ENCODE measurements at places on chromosomes 1 and 21.

DNA sequence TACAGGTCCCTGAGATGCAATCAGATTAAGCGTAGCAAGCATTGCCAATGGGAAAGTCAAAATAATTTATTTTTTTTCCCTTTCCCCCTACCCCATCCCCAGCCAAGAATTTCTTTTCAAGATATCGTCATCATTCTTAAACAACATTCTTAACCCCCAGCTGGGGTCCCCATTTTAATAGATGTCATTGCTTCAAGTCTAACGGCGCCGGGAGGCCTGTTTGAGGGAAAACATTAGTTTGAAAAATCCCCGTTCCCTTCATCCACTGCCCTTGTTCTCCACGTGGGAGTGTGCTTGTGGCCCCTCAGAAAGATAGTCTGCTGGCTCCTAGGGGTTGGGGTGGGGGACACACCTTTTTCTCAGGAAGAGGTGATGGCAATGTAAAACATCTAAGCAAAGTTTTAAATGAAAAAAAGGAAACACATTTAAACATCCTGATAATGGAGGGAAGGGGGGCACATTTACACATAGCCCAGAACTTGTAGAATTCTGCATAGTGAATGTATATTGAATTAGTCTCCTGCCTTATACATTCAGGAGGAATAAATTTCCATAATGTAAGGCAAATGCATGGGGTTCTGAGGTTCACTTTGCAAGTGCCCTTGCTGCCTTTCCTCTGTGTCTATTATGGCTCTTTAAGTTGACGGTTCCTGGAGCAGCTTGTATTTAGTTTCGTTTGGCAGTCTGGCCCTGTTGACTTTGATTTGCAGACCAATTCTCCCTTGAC is 6.8 kb downstream of the TRNP1 start:
- DNase-seq: no peak

DNA sequence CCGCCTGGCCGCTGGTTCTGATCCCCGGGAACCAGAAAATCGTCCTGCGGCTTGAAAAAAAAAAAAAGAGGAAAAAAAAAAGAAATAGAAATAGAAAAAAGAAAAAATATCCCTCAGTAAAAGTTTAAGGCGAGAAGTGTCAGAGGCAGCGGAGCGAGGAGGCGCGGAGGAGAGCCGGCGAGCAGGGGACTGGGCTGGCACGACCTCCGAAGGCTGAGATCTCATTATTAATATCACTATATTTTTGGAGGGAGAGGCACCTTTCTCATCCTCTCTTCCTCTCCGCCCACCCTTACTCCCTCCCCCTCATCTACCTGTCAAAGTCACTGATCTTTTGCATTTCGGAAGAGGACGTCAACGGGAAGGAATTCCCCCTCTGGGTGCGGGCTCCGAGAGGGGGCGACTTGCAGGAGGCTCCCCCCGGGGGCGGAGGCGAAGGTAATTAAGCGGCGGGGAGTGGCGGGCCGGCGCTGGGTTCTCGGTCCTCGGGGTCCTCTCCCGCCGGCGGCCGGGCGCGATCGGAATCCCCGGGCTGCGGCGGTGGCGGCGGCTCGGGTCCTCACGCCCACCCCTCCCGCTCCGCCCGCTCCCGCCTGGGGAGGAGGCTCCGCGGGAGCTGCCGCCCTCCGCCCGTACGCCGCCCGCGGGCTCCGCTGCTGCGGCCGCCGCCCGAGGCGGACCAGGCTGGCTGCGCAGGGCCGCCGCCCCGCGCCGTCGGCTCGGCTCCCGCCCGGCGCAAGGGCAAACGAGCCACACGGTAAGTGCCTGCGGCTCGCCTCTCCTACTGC is at the start of gene NTNG1:
Gene NTNG1, plus strand, starts transcription at position 337 of the 788 bp plus-strand sequence.
- peak; percentile 1 for DNase-seq

DNA sequence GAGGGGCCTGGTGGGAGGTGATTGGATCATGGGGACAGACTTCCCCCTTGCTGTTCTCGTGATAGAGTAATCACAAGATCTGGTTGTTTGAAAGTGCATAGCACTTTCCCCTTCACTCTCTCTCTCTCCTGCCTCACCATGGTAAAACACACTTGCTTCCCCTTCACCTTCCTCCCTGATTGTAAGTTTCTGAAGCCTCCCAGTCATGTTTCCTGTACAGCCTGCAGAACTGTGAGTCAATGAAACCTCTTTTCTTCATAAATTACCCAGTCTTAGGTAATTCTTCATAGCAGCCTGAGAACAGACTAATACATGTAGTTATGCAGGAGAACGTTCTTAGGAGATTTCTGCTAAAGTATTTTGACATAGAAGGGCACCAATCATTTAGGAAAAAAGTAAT is 59.9 kb upstream of the FBXO28 start:
- DNase-seq: peak; percentile 47

DNA sequence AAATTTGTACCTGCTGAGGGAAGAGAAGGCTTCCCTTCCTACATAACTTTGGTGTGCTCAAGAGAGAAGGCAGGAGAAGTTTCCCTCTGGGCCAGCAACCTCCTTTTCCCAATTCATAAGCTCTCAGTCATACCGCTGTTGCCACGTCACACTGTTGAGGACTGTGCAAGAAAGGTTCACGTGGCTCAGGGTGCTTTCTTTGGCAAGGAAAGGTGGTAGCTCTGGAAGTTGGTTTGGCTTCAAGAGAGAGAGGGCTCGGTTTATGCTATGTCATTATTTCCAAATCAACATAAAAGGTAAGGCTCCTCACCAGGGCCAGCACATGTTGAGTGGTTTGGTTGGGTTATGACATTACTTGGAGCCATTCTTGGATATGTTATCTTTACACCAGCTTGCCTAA is 77.3 kb downstream of the TNFSF18 start:
- no peak for DNase-seq

DNA sequence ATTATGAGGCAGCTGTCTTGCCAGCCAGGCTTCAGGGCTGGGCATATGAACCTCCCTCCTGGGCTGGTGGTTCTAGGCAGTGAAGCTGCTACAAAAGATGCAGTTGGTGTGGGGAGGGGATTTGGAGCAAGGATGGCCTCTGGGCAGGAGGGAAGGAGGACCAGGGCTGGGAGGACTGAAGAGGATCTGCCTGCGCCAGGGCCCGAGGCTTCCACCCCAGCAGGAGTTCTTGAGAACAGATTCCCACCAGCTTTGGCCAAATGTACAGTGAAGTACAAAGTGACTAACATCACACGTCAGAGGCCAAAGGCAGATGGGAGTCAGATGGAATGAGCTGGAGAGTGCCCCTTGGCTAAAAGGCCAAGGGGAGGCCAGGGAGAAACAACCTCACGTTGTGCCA is 62.4 kb downstream of the DDX20 start:
- no peak for DNase-seq

DNA sequence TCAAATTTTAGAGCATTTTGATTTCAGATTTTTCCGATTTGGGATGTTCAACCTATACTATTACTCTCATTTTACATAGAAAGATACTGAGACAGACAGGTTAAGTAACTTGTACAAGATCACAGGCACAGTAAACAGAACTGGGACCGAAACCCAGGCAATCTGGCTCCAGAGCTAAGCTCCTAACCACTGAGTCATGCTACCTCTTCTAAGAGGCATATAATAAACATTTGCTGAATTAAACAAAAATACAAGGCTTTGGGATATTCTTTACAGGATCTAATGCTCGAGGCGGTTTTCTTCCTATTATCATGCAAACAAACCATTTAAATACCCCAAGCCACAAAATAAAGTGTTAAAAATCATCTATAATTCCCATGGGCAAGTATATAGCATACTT is 50.3 kb downstream of the MCOLN2 start:
- peak; percentile 88 for DNase-seq

DNA sequence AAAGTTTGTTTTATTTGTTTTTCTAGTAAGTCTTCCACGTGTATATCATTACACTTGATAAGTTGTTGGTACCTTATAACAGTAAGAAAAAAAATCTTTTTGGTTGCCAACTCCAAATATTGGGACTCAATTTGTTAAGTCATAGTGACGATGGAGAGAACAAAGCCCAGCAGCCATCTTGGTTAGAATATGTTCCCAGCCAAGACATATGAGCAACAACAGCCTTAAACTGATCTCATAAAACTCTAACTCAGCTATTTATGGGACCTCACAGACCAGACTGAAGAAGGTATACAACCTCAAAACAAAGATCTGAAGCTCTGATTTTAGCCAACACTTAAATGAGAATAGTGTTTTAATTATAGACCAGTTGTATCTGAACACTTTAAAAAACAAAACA is 281.3 kb downstream of the VAV3 start:
- no peak for DNase-seq

DNA sequence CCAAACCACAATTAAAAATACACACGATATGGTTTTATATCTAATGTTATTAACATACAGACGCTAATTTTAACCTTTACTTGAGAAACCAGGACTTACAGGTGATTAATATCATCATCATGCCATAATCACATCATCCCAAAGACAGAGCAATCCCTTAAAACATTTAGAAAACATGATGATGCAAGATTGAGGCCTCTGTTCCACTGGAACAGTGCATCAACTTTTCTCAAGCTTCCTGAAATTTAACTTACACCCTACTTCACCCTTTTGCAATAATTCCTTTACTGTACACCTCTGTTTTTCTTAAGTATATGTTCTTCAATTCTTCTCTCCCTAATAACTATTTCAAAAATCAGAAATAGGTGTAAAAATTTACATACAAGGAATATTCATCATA is 38.1 kb downstream of the KDM5B start:
- DNase-seq: no peak

DNA sequence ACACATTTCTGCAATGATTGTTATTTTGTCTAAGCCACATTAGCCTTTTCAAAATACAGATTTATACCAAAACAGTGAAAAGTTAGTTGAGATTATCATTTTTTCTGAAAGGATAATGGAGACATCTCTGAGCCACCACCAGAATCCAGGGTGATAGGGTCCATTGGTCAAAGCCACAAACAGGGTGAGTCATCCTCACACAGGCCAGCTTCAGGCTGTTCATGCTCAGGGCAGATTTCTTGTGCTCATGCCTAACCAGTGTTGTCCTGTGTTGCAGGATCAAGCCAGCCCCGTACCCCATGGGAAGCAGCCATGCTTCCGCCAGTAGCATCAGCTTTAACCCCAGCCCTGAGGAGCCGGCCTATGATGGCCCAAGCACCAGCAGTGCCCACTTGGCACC is 13.4 kb downstream of the ELOA start:
- DNase-seq: peak; percentile 84

GRCh38 chr1:52502789-52503188 is 50.1 kb downstream of the TUT4 start:
- no peak for DNase-seq

DNA sequence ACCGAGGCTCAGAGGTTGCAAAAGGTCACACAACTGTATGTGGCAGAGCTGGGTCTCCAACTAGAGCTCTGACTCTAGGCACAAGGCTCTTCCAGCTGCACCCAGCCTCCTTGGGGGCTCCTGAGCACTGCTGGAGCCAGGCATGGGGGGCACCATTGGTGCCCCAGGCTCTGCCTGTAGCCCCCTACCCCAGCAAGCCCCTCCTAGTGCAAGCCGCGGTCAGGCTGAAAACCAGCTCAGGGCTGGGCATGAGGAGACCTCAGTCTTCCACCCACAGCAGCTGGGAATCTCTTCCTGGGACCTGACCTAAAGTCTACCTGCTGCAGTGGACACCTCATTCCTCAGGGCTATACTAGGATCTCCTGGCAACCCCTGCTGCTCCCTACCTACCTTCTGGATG is 14.6 kb downstream of the TNNT2 start:
- DNase-seq: no peak

DNA sequence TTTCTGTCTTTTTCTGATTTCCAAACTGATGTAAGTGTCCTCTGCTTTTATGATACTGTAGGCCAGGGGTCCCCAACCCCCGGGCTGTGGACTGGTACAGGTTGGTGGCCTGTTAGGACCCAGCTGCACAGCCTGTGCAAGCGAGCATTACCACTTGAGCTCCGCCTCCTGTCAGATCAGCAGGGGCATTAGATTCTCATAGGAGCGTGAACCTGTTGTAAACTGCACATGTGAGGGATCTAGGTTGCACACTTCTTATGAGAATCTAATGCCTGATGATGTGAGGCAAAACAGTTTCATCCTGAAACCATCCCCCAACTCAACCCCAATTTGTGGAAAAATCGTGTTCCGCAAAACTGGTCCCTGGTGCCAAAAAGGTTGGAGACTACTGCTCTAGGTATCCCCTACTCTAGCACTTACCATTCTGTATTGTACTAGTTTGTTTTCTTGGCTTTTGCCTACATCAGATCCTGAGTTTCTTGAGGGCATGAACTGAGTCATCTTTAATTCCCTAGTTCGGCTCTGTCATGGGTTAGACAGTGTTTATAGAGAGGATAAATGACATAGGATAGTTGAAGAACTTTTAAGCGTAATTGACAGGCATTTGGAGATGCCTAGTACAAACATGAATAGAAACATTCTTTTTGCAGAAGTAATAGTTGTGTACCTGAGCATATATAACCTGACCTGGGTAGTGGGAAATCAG is 4.1 kb downstream of the ABCD3 start:
- peak; percentile 54 for DNase-seq

Measured in iris pigment epithelial cell (primary cell).